HFFc6 (cell line): ENCODE measurements at places on chromosomes 5 and 9. TPM values are rescaled to one million over a fixed set of nuclear protein-coding genes. Genes with fewer than 3 reads are reported as not detected.
A peak's percentile ranks its signal among the peaks of the same experiment; 100 is the strongest.

LCN9 gene
- total RNA-seq = not detected in 3 replicates

HRH2 gene
- not detected in 3 replicates for total RNA-seq

CACNA1B gene
- not detected in 3 replicates for total RNA-seq

C5orf58 gene
- not detected in 3 replicates for total RNA-seq

ELP1 gene
- 26.1 to 32.9 TPM (median 29.8 TPM) in 3 replicates for total RNA-seq

PRSS3 gene
- 25.7 to 50.0 TPM (median 32.3 TPM) in 3 replicates for total RNA-seq

LEAP2 gene
- total RNA-seq = 0.15 to 0.43 TPM (median 0.15 TPM) in 3 replicates

RAD50 gene
- total RNA-seq = 11.6 and 28.0 TPM in 2 replicates

PCSK5 gene
- 0.23 and 0.26 TPM in 2 replicates for total RNA-seq

AJM1 gene
- total RNA-seq = 5.2 to 8.0 TPM (median 7.6 TPM) in 3 replicates

DNA sequence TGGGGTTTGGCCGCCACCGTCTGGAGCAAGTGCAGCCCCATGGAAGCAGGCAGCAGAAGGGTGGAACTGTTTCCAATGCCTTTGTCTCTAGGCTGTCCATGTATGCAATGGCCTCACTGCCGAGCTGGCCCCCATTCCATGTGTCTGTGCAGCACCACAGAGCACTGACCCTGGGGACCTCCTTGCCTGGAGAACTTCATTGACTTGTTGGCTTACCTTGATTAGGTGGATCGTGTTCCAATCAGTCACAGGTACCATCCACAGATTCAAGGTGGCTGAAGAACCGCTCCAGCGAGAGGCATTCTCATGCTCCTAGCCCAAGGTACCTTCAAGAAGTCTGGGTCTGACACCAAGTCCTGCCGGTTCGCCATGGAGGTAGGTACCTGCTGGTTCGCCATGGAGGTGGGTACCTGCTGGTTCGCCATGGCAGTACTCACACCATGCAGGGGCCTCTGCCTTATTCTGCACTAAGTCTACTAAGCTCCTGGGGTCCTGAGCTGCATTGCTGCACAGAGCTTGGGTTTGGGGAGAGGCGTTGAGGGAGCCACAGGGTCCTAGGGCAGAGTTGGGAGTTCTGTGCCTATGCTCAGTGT is 358.3 kb upstream of the IRX1 start:
- H3K4me1 ChIP-seq = no peaks in the 10 kb centered on the region
- no peak for DNase-seq
- no peaks in the 10 kb centered on the region for H3K36me3 ChIP-seq

GRCh38 chr5:38847559-38848347 is 1.9 kb downstream of the OSMR start:
- H3K27me3 ChIP-seq = no peaks in the 10 kb centered on the region; the same call in 1 of the 2 replicates
- H3K4me1 ChIP-seq = peaks cover 52% of the 10 kb centered on the region
- DNase-seq = no peak
- peaks cover 36% of the 10 kb centered on the region for H3K36me3 ChIP-seq
- peak overlapping the region; percentile 93 for H3K4me3 ChIP-seq

DNA sequence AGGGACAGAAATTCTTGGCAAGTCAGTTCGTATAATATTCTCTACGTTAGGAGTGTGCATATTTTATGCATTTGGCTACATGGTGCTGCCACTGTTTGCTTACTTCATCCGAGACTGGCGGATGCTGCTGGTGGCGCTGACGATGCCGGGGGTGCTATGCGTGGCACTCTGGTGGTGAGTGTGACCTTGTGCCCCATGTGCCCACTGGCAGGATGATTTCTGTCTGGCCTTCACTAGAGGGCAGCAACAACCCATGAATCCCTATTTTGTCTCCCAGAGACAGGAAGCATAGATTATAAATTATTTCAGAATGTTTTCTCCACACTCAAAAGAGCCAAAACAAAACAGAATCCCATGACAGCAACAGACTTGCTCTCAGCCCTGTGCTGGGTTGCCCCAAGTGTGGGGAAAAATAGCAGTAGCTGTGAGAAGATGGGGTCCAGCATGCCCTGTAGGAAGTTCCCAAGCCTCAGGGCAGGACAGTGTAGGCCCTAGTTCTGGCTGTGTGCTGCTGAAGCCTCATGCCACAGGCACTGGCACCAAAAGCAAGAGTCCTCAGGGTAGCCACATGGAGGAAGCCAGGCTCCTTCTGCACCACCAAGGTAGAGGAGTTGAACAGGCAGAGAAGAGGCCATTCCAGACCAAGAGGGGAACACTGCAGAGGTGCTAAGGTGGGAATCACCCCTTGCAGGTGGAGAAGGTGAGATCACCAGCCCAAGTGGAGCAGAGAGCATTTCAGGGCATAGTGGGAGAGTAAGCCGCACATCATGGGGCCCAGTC is 16.0 kb downstream of the SLC22A5 start:
- peaks cover 54% of the 10 kb centered on the region for H3K4me1 ChIP-seq
- H3K4me3 ChIP-seq = no peak overlapping the region
- H3K36me3 ChIP-seq = no peaks in the 10 kb centered on the region

- H3K4me1 ChIP-seq = peaks cover 6% of the 10 kb centered on the region; the same call in 1 of the 2 replicates
- H3K36me3 ChIP-seq = no peaks in the 10 kb centered on the region; the same call in 1 of the 2 replicates
- no peak for DNase-seq
- H3K27ac ChIP-seq = no peak overlapping the region
- H3K4me3 ChIP-seq = no peak overlapping the region
Observed at GRCh38 chr5:25570067-25570583, 925.3 kb upstream of the CDH10 start.

- no peaks in the 10 kb centered on the region for H3K36me3 ChIP-seq
- H3K27ac ChIP-seq = no peak overlapping the region
- H3K27me3 ChIP-seq = no peaks in the 10 kb centered on the region; the same call in none of the 2 replicates
Observed at GRCh38 chr5:38329132-38329715, 70.9 kb downstream of the EGFLAM start.

GRCh38 chr5:6505416-6505755 is 56.7 kb downstream of the UBE2QL1 start:
- H3K27ac ChIP-seq = no peak overlapping the region
- no peak overlapping the region for H3K4me3 ChIP-seq
- H3K27me3 ChIP-seq = peaks cover 2% of the 10 kb centered on the region
- DNase-seq = no peak

DNA sequence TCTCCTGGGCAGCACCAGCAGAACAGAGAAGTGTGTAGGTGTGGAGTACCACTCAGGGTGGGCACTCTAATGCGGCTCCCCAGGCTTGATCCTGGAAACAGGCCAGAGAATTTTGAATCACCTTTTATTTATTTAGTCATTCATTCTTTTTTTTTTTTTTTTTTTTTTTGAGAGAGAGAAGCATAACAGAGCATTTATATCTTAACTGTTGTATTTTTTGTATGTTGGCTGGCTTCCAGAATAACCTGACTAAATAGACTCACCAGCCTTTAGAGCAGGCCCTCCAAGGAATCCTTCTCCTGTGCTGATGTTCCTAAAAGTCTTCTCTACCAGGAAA is 153.4 kb downstream of the PIK3R1 start:
- DNase-seq = no peak
- H3K27me3 ChIP-seq = peaks cover 4% of the 10 kb centered on the region
- no peak overlapping the region for H3K4me3 ChIP-seq

DNA sequence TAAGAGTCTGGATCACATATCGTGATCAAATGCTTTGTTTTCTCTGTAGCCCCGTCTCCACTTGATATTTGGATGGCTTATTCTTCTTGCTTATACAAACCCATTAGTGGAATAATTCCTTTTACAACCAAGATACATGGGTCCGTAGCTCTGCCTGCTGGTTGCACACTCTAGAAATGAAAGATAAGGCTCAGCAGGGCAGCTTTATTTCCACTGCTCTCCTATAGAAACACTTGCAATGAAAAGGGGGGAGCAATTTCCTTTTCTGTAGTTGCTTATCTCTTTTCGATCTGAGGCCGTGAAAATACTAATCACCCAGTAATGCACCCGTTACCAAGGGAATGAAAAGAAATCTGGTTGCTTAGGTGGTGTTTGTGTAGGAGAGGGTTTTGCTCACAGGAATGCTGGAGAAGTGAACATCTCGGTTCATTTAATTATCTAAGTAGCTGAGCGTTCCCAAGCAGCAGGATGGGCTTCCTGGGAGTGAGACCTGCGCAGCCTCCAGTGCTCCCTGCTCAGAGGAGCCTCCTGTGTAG is 131.7 kb downstream of the ADAMTS16 start:
- H3K36me3 ChIP-seq = no peaks in the 10 kb centered on the region
- peak overlapping the region; percentile 80; the same call in 1 of the 2 replicates for H3K4me3 ChIP-seq
- H3K27me3 ChIP-seq = peaks cover 8% of the 10 kb centered on the region
- DNase-seq = peak; percentile 15
- H3K27ac ChIP-seq = peak overlapping the region; percentile 82; the same call in 1 of the 2 replicates
- peaks cover 14% of the 10 kb centered on the region for H3K4me1 ChIP-seq

- no peak overlapping the region for H3K4me3 ChIP-seq
- H3K27ac ChIP-seq = no peak overlapping the region
- H3K36me3 ChIP-seq = no peaks in the 10 kb centered on the region
- H3K27me3 ChIP-seq = peaks cover 5% of the 10 kb centered on the region
Observed at GRCh38 chr5:74333430-74333829, 307.1 kb downstream of the ENC1 start.

DNA sequence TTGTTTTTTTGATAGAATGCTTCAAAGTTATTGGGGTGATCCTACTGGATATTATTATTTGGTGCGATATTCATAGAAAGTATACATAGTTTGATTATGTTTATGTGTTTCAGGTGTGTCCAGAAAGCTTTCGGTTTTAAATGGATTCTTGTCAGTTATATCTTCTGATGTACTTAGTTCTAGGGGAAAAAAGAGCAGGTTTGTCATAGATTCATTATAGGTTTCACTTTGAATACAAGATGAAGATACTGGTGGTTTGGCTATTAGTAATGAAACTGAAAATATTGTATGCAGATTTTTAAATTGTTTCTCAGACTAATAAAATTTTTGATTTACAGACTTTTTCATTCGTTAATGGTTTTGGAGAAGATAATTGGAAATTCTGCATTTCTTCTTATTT is 98.9 kb downstream of the MAN2A1 start:
- DNase-seq = no peak
- no peaks in the 10 kb centered on the region for H3K4me1 ChIP-seq
- H3K27me3 ChIP-seq = peaks cover 3% of the 10 kb centered on the region
- no peak overlapping the region for H3K27ac ChIP-seq
- peaks cover 36% of the 10 kb centered on the region for H3K36me3 ChIP-seq
- no peak overlapping the region for H3K4me3 ChIP-seq

- no peaks in the 10 kb centered on the region for H3K27me3 ChIP-seq
- H3K27ac ChIP-seq = peak overlapping the region; percentile 81
- DNase-seq = peak; percentile 83
- peak overlapping the region; percentile 66 for H3K4me3 ChIP-seq
- H3K4me1 ChIP-seq = peaks cover 61% of the 10 kb centered on the region
Observed at GRCh38 chr5:123813937-123814624, 302.1 kb downstream of the CSNK1G3 start.

- no peaks in the 10 kb centered on the region for H3K4me1 ChIP-seq
- H3K4me3 ChIP-seq = no peak overlapping the region
- no peak for DNase-seq
- no peaks in the 10 kb centered on the region for H3K36me3 ChIP-seq
Observed at GRCh38 chr9:303502-303901, 88.8 kb downstream of the DOCK8 start.

- H3K36me3 ChIP-seq = no peaks in the 10 kb centered on the region
- DNase-seq = no peak
- no peak overlapping the region for H3K27ac ChIP-seq
- H3K27me3 ChIP-seq = peaks cover 12% of the 10 kb centered on the region
- H3K4me3 ChIP-seq = no peak overlapping the region
Observed at GRCh38 chr5:142690667-142691066, 4.8 kb upstream of the FGF1 start.

DNA sequence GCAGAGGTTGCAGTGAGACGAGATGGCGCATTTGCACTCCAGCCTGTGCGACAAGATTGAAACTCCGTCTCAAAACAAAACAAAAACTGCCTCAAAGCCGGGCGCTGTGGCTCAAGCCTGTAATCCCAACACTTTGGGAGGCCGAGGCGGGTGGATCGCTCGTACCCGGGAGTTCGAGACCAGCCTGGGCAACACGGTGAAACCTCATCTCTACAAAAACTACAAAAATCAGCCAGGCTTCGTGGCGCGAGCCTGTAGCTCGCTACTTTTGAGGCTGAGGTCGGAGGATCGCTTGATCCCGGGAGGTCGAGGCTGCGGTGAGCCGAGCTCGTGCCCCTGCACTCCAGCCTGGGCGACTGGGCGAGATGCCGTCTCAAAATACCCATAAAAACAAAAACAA is 988 bp downstream of the GFM2 start:
- H3K27ac ChIP-seq = peak overlapping the region; percentile 94
- peak overlapping the region; percentile 96 for H3K4me3 ChIP-seq
- H3K36me3 ChIP-seq = peaks cover 9% of the 10 kb centered on the region

DNA sequence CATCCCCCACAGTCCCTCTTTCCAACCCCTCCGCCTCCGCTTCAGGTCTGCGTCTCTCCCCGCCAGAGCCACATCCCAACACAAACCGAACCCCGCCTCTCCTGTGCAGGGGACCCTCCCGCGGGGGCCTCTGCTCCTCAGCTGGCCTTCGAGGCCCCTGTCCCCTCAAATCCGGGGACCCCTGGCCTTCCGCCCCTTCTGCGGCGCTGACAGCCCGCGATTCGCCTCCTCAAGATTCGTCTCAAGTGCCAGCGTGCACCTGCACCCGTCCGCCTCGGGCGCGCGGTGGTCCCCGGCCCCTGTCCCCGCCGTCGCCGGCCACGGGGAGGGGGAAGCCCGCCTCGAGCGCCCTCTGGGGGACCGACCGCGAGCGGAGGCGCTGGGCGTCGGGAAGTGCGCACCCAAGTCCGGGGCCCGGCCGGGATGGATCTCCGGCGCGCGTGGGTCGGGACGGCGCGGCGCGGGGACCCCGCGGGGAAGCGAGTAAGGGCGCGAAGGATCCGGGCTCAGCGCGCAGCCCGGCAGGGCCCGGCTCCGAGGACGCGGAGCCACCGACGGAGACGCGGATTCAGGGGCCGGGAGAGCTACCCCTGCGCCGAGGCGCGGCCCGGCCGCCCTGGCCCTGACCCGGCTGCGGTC is 623 bp downstream of the FLT4 start:
- H3K4me3 ChIP-seq = no peak overlapping the region
- no peaks in the 10 kb centered on the region; the same call in 1 of the 2 replicates for H3K36me3 ChIP-seq
- peaks cover 8% of the 10 kb centered on the region; the same call in 1 of the 2 replicates for H3K4me1 ChIP-seq
- DNase-seq = no peak
- H3K27ac ChIP-seq = no peak overlapping the region
- H3K27me3 ChIP-seq = peaks cover 16% of the 10 kb centered on the region

- H3K36me3 ChIP-seq = no peaks in the 10 kb centered on the region
- no peaks in the 10 kb centered on the region; the same call in 1 of the 2 replicates for H3K27me3 ChIP-seq
- no peak overlapping the region for H3K27ac ChIP-seq
- DNase-seq = no peak
Observed at GRCh38 chr9:116414374-116414773, 260.8 kb downstream of the PAPPA start.

DNA sequence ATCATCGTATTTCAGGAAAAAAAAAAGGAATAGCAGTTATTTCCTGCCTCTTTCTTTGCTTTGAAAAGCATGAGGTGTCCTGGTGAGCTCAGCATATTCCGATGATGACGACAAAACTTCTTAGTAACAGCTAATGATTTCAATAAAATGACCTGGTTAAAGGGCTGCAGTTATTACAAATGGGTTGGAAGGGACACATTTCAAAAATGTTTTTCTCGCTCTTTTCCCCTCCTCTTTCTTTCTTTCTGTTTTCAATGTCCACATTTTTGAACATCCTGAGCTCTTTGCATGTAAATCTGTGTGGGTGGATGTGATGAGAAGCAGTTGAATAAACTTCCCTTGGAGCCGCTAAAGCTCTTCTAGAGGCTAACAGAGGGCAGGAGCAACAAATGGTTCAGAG is 186.8 kb upstream of the SLC27A6 start:
- H3K27ac ChIP-seq = no peak overlapping the region
- H3K36me3 ChIP-seq = no peaks in the 10 kb centered on the region
- H3K4me3 ChIP-seq = peak overlapping the region; percentile 20; the same call in 1 of the 2 replicates
- DNase-seq = no peak
- H3K27me3 ChIP-seq = peaks cover 4% of the 10 kb centered on the region
